ENCODE measurements at places on chromosomes 7 and 10. TPM values are rescaled to one million over a fixed set of nuclear protein-coding genes. Genes with fewer than 3 reads are reported as not detected.

TMEM178B gene
- total RNA-seq: 0.11 TPM

MYO1G gene
- total RNA-seq: 0.17 TPM

NSMCE4A gene
- total RNA-seq: 43.1 TPM

ERVW-1 gene
- total RNA-seq: not detected

COBL gene
- total RNA-seq: 0.09 TPM

CDC14C gene
- total RNA-seq: under 0.01 TPM

CALHM1 gene
- not detected for total RNA-seq

ZNF786 gene
- total RNA-seq: 7.6 TPM

BICC1 gene
- total RNA-seq: under 0.01 TPM

PROSER2 gene
- 4.0 TPM for total RNA-seq

STOX1 gene
- total RNA-seq: 0.09 TPM

DDC gene
- total RNA-seq: not detected

TRIL gene
- 31.8 TPM for total RNA-seq

ITIH5 gene
- 0.33 TPM for total RNA-seq

GPR85 gene
- 0.11 TPM for total RNA-seq

GNA12 gene
- 27.2 TPM for total RNA-seq

ASB10 gene
- not detected for total RNA-seq

PTPN20 gene
- 0.11 TPM for total RNA-seq

CNNM1 gene
- under 0.01 TPM for total RNA-seq

SEC23IP gene
- 13.7 TPM for total RNA-seq

INPP5A gene
- 16.0 TPM for total RNA-seq

PAX2 gene
- not detected for total RNA-seq

PAPOLB gene
- total RNA-seq: 0.11 TPM

VSTM4 gene
- total RNA-seq: 0.65 TPM

ATRNL1 gene
- 1.4 TPM for total RNA-seq

EPO gene
- total RNA-seq: not detected

CFAP69 gene
- total RNA-seq: 3.0 TPM

RNF32 gene
- total RNA-seq: 0.17 TPM

LIPM gene
- not detected for total RNA-seq

CYP3A7 gene
- not detected for total RNA-seq

FZD1 gene
- 3.3 TPM for total RNA-seq

INTS15 gene
- 8.9 TPM for total RNA-seq

TAS2R41 gene
- not detected for total RNA-seq
